Stimulated activated CD8-positive, alpha-beta memory T cell treated with anti-CD3 and anti-CD28 coated beads, Interleukin-4, amount 100 ng/mL, for 1 hour (primary cell): ENCODE measurements at places on chromosomes 6 and 20.

- no peak for DNase-seq
These were observed 400.8 kb upstream of the HSF2 start for GRCh38 chr6:121998631-121999030.

GRCh38 chr20:51374456-51374830, 168.1 kb downstream of the NFATC2 start:
- no peak for DNase-seq

- DNase-seq, result no peak
These were observed 52.8 kb downstream of the ZMYND8 start for GRCh38 chr20:47303736-47304135.

GRCh38 chr20:22460231-22460630, 124.1 kb downstream of the FOXA2 start:
- DNase-seq, result no peak

- no peak for DNase-seq
These were observed 1.1 kb downstream of the TPX2 start for GRCh38 chr20:31740208-31740607.

DNA sequence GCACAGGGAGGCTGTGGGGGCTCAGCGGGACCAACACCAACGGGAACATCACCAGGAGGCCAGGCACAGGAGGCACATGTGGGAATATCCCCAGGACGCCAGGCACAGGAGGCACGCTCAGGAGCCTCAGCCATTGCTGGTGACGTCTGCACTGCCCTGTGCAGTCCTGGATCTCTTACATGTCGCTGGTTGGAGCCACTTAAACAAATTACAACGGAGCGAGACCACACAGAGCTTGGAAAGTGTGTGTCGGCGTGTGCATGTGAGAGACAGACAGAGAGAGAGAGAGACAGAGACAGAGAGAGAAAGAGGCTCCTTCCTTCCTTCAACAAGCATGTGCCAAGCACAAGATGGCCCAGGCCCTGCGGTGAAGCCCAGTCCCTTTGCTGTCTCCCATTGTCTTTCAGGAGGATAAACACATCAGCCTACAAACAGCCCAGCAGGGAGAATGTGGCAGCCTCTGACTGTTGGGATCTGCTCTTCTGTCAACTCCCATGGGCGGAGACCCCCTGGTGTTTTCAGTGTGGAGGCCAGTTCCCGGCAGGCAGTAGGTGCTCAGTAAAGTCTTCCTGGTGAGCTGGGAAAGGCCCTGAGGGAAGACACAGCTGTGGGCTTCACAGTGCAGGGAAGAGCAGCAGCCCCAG, 112.7 kb upstream of the THBS2 start:
- no peak for DNase-seq

GRCh38 chr20:15191082-15191723, 853.8 kb upstream of the FLRT3 start:
- DNase-seq, result no peak

- no peak for DNase-seq
These were observed at the start of gene SLC52A3 for GRCh38 chr20:768426-768978. SLC52A3 (minus strand) TSS chr20:768500; CDS start chr20:765774, 2,726 bp downstream.

- DNase-seq, result no peak
These were observed 42.2 kb downstream of the C6orf132 start for GRCh38 chr6:42100029-42100901.

GRCh38 chr20:11170565-11170964, 496.8 kb upstream of the JAG1 start:
- no peak for DNase-seq

DNA sequence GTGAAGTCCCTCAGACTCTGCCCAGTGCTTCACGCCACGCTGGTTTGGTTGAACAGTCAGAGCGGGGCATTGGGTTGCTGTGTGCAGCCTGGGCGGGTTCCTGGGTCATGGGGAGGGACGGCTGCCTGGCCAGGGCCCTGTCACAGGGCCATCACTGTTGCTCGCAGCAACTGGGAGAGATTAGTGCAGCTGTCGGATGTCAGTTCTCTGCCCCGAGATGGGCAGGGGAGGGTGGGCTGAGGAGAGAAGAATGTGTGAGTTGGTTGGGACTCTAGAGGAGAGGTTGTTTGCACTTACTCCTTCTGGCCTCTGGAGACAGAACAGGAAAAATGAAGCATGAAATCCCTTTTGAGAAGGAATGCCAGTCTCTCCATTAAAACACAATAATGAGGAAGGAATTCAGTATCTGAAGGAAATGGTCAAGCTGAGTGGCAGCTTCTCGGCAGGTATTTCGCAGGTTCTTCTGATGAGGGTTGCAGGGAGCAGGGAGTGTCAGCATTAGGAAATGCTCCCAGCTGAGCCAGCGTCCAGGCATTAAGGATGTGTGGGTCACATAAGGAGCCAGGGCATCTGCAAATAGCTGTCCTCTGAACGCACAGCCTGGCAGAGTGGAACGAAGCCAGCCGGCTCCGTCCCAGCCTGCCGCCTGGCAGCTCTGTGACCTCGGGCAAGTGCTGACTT, 95.9 kb downstream of the SSR1 start:
- no peak for DNase-seq

DNA sequence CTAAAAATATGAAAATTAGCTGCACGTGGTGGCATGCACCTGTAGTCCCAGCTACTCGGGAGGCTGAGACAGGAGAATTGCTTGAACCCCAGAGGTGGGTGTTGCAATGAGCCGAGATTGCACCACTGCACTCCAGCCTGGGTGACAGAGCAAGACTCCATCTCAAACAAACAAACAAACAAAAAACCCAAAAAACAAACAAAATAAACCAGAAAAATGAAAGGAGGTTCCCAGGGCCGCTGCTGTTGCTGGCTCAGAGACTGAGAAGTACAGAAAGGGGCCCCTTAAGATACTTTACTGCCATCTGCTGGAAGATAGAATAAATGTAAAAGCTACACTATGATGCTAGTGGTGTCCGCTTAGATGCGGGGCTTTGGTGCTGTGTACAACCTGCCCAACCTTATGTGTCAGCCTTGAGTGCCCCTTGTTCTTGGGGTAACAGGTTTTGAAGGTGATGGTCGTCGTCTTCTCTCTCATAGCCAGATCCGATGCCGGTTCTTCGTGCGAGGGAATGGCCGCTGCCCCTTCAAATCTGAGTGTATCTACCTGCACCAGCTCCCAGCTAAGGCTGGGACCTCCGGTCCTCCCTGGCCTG, 2.8 kb upstream of the FANCE start:
- no peak for DNase-seq

GRCh38 chr20:45998761-45999160, 9.9 kb upstream of the MMP9 start:
- DNase-seq, result no peak

DNA sequence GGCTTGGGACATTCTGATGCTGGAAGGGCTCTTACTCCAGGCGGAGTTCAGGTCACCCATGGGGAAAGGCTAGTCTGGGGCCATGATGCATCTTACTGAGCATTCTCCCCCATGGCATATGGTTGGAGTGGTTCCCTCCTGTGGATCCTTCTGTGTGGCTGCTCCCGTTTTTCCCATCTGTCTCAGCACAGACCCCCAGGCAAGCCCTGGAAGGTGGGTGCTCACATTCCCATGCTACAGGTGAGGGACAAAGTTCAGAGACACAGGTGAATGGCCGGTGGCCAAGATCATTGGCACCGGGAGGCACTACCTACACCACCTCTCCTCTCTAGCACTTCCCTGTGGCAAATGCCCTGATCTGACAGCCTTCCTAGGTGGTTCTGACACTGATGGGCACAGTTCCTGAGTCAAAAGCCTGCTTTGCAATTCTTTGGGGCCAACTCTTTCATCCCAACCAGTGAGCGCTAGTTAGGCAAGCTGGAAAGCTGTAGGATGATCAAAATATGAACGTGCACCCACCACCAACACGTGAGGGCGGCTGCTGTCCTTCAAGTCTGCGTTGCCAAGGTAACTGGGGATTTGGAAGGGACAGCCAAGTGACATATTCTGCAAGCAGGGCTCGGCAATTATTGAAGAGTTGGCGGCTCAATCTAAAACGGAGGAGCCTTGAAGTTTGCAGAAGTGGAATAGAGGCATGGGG, 124.6 kb downstream of the CDH4 start:
- no peak for DNase-seq

DNA sequence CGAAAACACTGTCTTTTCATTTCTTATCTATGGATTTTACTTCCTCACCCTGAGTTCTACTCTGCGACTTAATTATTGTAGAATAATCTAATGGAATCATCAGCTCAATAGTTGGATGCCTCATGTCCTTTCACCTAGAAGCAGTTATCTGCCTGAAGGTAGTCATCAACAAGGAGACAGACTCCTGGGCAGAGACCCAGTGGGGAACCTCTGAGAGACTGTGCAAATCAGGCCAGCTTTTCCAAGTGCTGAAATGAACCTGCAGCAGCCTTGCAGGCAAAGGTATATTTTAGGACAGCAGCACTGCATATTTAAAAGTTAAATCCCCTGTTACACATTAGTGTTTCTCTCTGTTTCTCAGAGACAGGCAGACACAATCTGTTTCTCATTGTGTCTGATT, 99.7 kb upstream of the STMND1 start:
- no peak for DNase-seq
